ENCODE measurements at places on chromosomes 7 and 10. TPM values are rescaled to one million over a fixed set of nuclear protein-coding genes. Genes with fewer than 3 reads are reported as not detected.

The CAMK2G gene
- total RNA-seq: 22.8 TPM

The WDFY4 gene
- not detected for total RNA-seq

The RBP4 gene
- total RNA-seq: not detected

The MTURN gene
- 18.9 TPM for total RNA-seq

The ZNF804B gene
- not detected for total RNA-seq

The ZNF467 gene
- total RNA-seq: 0.77 TPM

The OR2A42 gene
- total RNA-seq: not detected

The CLEC2L gene
- not detected for total RNA-seq

The IL6 gene
- total RNA-seq: 69.4 TPM

The SNX10 gene
- 0.28 TPM for total RNA-seq

The WIPF3 gene
- not detected for total RNA-seq

The FOXP2 gene
- not detected for total RNA-seq

The TFEC gene
- total RNA-seq: not detected

The KMT2C gene
- 18.6 TPM for total RNA-seq

The GPR15LG gene
- total RNA-seq: not detected

The ASB10 gene
- not detected for total RNA-seq

The TMEM184A gene
- total RNA-seq: under 0.01 TPM

The NME8 gene
- total RNA-seq: not detected

Measured in regular cardiac myocyte (primary cell).